Vagina (tissue), 2 donors: ENCODE measurements at places on chromosomes 11 and 22.

- DNase-seq, result no peak
These were observed 18.5 kb downstream of the GRK3 start for GRCh38 chr22:25582946-25583345.

DNA sequence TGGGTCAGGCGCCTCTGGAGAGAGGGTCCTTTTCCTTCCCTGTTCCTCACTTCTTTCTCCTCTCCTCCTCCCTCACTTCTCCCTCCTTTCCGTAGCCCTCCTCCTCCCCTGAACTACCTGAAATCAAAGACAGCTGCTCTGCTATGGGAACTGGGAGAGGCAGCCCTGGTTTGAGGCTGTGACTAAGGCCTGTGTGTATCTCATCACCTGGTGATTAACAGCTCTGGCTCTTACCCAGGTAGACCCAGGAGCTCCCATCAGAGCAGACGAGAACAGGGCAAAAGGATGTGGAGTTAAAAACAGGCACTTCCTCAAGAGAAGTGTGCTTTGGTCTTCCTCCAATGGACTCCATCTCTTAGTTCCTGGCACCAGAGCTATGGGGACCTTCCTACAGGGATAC, 5.8 kb downstream of the ISX start:
- no peak for DNase-seq

GRCh38 chr22:46415776-46416519, 80.4 kb downstream of the TRMU start:
- DNase-seq, result no peak

DNA sequence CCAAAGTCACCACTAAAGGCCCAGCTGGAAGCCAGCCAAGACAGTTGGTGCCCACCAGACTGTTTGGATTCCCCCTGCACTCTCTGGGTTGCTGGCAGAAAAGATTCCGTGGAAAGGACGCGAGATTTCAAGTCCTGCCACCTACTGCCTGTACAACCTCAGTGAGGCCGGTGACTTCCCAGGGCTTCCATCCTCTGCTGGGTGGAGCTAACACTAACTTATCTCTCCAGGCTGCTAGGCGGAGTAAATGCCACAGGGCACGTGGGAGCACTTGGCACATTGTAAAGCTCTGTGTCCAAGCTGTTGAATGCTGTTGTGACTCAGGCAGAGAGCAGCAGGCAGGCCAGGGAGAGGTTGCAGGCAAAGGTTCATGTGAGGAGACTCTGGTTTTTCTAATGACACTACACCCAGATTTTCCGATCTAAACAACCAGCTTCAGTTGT, 50.9 kb upstream of the CDON start:
- no peak for DNase-seq

DNA sequence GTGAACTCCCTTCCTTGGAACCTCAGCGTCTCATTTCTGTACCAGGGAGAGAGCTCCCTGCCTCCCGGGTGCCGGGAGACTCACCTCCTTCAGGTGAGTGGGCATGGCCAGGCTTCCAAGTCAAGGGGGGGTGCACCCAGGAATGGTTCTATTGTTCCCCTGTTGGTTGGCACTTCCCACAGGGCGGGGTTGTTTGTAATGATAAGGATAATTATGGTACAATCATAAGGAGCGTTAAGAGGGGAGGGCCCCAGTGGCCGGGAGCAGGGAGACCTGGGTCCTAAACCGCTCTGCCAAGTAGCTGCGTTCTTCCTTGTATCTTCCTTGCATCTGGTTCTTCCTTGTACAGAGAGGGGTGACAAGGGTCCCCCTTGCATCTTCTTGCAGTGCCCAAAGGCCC, 79.1 kb downstream of the LRRC32 start:
- DNase-seq, result no peak

GRCh38 chr11:64004590-64004984, 18.3 kb downstream of the OTUB1 start:
- DNase-seq, result no peak

DNA sequence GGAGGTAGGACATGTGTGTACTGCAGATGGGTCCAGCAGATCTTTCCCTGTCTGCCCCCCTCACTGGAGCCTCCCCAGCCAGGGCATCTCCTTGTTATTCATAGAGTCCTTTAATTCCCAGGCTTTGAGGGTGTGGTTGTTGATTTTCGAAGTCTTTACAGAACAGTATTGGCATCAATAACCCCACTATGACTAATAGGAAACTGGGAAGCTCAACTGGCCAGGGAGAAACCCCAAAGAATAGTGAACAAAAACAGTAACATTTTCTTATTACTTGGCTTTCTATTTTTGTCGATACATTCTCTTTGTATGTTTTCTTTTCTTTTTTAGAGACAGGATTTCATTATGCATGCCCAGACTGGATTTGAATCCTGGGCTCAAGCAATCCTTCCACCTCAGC, 57.9 kb downstream of the NF2 start:
- DNase-seq, result no peak
